ENCODE measurements at places on chromosomes 6 and 20.

- no peak for DNase-seq
Observed at GRCh38 chr20:43057317-43057716, 132.4 kb downstream of the PTPRT start.

DNA sequence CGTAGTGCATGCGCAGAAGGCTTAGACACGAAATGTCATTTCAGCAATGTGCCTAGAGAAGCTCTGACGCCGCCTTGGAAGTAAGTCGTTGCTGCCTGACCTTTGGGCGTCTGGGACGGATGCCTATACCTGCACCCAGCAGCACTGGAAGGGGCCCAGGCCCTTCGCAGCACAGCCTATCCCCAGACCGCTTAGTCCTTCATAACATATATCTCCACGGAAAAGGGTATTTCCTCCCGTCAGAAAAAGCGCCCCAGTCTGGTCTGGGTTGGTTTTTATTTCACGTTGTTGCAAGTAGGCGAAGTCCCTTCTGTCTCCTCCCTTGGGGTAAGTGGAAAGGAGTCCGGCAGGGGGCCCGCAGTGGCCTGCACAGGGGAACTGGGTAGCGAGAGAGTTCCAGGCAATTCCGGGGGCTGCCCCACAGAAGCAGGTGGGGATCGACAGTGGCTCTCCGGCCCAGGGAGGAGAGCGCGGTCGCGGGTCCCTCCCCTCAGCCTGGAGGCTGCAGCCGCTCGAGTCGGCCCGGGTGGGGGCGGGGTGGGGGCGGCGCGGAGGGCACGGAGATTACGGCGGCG, 559 bp upstream of the EYA4 start:
- no peak for DNase-seq

DNA sequence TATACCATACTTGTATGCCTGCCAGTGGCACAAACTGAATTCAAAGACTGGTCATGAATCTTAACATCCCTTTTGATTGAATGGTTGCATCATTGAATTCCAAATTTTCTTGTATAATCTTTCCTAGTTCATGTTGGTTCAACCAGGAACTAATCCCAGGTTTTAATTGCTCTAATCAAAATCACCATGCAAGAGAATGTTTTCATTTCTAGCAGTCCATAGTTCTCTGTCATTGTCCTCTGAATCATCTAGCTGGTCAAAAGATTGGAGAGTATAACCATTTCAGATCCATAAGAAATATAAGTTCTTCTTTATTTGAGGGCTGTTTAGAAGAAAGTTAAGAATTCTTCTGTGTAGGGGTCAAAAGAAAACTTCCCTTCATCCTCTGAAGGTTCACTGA, 57.2 kb downstream of the ZNF292 start:
- no peak for DNase-seq

DNA sequence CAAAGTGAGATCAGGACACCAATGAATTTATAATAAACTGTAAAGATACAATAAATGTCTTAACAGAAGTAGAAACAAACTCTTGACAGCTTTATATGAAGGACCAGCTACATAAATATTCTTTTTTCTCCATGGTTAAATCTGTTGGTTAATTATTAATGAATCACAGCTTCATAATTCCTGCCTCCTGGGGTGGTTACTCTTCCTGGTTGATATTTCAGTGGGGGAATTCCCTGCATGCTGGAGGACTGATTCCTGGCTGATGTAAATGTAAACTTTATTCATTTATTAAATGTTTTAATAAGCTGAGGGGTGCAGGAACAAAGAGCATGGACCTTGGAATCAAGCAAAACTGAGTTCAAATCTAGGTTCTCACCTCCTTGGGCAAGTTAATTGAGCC, 16.2 kb upstream of the RCAN2 start:
- DNase-seq: no peak

DNA sequence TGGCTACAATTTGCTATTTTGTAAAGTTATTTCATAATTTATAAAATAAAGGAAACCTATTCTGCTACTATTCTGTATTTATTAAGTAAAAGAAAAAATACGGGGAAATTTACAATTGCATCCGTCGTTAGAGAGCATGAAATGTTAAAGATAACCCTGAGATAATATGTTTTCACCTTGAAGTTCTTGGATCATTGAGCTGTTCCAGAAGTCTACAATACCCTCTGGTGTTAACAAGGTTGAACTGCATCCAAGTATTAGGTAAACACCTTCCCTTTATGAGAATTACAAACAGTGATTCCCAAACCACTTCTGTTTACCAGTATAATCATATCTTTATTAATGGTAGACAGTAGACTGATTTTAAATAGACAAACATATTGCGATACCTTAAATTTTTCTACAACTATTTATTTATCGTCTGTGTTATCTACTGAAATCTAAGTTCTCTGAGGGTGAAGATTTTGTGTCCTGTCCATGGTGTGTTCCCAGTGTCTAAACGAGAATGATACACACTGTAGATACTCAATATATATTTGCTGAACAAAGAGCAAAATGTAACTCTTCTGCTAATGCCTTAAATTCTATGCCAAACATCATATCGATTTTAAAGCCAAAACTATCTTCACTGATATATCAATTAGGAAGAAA, 28.2 kb downstream of the TBC1D32 start:
- no peak for DNase-seq

GRCh38 chr20:39894067-39894466, 795.0 kb downstream of the MAFB start:
- DNase-seq: no peak

DNA sequence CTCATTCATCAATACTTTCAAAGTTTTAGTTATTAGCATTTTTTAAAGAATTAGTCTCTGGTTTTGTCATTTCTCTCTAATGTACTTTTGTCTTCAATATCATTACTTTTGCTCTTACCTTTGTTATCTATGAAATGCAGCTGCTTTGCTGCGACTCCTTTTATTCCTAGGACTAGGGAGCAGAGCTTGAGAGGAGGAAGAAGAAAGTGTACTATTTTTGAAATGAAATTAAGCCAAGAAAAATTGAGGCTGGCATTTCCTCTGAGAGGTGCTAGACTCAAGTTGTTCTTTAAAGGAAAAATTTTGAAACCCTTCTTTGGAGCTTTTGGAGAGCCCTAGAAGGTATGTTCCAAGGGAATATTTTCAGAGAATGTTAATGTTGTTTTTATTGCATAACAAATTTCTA, 48.3 kb upstream of the MRAP2 start:
- DNase-seq: no peak

- DNase-seq: no peak
Observed at GRCh38 chr6:134183844-134184243, 131.4 kb upstream of the SLC2A12 start.

- DNase-seq: no peak
Observed at GRCh38 chr6:40473026-40473425, 114.1 kb downstream of the LRFN2 start.

All from effector memory CD4-positive, alpha-beta T cell (primary cell).